ENCODE measurements at places on chromosomes 7 and 10.
A peak's percentile ranks its signal among the peaks of the same experiment; 100 is the strongest.

GRCh38 chr10:49662169-49662830 lies 17.2 kb upstream of the C10orf53 start:
- DNase-seq, result no peak

- DNase-seq, result no peak
Measured at GRCh38 chr10:47012214-47012613, 101.0 kb downstream of the PTPN20 start.

DNA sequence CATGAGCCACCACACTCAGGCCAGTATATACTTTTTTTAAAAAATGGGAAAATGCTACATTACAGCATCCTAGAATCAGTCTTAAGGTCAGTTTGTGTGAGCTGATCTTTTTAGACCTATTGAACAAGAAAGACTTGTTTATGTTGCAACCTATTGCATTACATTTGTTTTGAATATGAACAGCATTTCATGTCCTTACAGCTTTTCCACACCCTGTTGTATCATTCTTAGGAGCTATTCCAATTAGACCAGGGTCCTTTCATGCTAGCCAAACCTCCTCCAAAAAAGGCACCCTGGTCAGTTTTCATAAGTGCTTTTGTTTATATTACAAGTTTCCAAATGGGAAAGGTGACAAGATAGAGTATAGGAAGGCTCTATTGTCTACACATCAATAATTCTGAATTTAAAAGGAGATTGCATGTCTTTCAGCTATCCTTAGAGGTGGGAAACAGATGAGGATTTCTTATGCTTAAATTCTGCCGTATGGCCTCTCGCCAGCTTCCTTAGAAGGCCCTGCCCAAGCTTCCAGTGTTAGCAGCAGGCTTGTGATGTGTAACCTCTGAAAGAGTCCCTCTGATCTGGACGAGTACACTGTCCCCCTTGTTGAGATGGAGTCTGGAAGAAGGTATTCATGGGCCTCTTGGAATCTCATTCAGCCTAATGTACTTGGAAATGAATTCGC lies 171.9 kb downstream of the OTUD1 start:
- DNase-seq, result no peak

DNA sequence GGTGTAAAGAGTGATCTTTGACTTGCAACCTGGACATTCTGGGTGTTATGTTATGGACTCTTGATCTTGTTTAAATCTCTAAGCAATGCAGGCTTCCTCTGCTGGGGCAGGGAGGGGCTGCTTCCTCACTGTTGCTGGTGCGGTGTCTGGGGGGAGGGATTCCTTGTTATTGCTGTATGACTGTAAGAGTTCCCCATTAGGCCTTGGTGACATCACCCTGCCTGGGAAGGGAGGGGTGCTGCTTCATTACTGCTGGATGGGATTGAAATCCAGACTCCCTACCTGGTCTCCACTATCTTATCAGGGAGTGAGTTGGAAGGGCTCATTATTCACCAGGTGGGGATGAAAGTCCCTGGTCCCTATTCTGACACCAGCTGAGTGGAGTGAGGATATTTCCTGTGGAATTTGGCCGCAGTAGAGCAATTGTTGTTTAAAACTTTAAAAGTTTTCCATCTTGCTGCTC lies 8.8 kb downstream of the OGDH start:
- no peak for DNase-seq

DNA sequence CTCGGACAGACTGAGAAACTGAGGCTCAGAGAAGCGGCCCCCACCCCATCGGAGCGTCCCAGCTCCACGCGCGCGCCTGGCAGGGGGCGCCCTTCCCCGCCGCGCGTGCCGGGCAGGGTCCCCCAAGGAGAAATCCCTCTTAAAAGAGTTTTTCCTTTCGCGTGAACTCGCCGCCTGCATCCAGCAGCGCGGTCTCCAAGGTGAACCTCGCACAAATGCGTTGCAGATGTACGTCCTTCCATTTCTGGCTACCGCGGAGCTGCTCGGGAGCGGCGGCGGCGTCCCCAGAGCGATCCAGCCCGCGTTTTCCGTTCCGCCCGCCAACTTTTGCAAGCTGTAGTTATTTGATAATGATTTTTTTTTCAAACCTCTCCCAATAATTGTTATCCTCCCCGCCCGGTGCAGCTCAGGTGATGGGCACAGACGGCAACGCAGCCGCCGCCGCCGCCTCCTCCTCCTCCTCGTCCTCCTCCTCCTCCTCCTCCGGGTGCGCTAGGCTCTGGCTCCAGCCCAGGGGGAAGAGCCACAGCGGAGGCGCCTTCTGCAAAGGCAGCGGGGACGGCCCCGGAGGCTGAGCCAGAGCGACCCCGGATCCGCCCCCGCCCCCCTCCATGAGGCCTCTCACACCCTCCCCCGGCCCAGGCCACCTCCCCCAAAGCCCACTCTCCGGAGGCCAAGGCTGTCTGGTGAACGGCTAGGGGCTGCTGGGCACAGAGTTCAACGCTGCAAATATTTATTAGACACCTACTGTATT lies 74.0 kb upstream of the CUX1 start:
- peak; percentile 66 for DNase-seq

DNA sequence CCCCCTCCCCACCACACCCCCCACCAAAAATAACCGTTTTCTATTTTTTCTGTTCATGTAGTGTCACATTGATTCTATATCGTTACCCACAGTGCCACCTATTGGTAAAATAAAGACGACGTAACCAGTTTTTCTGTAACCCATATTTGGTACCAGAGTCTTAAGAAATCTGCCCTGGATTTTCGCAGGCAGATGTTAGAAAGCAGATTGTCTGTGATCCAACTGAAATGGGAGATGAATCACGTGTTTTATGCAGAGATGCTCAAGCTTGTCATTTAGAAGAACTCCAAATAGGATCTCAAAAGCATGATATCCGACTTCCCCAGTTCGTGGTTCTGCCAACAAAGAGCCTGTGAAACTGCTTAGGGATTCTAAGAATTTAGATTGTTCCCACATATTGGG lies 261.1 kb upstream of the CSTF2T start:
- DNase-seq, result peak; percentile 88

DNA sequence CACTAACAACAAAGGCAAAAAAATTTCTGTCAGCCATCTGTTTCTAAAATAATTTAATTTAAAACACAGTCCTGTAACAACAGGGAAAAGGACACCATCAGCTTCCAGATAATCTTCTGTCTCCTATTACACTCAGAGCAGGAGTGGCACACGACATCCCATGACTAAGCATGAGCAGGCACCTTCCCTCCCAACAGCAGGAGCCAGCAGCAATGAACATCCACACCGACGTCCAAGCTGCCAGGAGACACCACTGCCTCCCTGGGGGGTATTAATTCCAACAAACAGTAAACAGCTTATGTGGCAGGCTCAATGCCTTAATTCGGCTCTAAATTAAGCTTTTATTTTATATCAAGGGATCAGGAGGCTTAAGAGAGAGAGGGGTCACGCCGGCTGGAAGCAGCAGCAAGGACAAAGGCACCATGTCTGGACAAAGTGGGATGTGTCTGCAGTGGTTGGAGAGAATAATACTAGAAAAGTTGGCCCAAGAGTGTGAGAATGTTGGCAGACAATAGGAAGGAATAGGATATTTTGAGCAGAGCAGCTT lies 45.7 kb downstream of the KIAA1549 start:
- DNase-seq, result peak; percentile 84

DNA sequence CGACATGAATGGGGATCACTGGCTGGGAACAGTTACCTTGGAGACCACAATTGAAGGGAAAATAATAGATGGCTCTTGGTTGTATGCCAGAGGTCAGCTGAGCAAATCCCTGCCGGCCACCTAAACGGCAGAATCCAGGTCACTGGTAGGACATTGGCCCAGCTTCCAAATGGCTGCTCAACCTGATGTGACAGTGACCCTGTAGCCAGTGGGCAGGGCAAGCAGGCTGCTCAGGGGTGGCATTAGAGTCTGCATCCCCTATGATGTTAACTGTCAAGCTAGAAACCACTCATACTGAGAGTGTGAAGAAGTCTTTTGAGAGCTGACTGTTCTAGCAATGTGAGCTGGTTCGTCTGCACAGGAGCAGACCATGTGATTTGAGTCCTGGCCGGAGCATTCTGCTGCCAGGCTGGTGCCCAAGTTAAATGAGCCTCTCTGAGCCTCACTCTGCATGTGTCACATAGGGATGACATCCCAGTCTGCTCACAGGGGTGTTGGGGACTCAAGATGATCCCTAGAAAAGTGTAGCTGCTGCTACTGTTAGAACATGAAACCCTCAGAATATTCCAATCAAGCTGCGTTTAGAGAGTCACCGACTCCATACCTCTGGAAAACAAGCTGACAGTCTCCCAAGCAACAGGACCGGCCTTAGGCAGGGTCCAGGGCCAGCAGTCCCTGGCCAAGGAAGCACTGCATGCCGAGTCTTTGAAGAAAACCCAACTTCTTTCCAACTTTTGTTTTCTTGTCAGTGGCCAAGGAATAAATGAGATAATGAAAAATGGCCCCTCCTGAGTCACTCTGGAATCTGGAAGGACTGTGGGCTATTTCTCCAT lies 69.7 kb downstream of the VWA2 start:
- DNase-seq, result peak; percentile 47

DNA sequence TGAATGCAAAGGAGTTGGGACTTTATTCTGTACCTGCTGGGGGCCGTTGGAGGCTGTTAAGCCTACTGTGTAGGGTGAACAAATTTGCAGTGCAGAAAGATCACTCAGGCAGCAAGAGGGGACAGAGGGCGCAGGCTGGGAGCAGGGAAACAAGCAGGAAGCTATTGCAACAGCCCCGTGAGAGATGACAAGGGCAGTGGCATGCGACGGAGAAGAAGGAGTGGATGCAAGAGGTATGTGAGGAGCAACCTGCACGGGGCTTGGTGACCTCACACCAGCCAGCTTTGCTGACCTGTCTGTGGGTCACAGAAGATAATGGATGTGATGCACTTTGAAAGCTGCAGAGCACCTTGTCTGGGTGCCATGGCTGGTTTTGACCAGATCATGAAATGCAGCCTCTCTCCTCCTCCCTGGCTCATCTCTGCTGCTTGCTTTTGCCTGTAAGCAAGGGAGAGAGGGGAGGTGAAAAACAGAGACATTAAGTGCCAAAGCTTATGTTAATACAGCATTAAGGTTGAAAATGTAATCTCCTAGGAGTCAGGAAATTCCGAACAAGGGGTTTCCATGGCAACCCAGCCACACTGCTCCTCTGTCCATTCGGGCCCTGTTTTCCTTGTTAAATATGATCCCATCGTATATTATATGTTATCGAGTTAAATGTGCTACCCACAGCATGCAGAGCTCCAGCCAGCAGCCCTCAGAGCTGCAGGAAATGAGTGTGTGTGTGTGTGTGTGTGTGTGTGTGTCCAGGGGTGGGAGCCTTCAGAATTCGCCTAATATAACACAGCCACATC lies 314.3 kb upstream of the ZMIZ1 start:
- peak; percentile 66 for DNase-seq

GRCh38 chr7:5296611-5297226 lies 14.0 kb downstream of the SLC29A4 start:
- DNase-seq, result no peak

- DNase-seq, result no peak
Measured at GRCh38 chr10:118047157-118047719, 497 bp upstream of the RAB11FIP2 start.

DNA sequence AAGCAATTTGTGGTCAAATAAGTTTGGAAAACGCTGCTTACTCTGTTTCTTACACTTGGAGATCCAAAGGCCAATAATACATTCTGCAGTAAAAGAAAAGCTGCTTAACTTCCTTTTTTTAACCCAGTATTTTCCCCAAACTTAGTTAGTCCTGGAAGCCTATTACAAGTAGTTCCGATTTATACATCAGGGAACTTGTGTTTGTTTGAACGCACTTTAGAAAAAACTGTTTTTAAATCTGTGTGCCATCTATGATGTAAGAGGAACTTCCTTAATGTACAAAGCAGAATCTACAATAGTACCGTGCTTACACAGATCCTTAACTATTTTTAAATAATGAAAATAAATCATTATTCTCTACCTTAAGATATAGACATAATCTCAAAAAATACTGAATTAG lies 23.0 kb downstream of the SFR1 start:
- no peak for DNase-seq

DNA sequence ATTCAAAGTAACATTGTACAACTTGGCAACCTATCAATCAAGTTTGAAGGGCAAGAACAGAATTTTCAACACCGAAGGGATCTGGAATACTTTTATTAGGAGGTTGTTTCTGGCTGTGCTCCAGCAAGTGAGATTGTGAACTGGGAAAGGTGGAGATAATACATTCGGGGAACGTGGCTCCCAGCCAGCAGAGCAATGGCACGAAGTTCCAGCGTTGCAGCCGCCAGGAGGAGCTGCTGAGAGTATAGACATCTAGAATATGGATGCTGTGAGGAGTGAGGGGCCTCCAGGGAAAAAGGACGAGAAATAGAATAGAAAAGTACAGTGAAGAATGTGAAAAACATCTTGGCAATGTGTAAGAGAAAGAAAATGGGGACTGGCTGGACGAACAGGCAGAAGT lies 69.5 kb downstream of the TCERG1L start:
- DNase-seq, result no peak

GRCh38 chr7:26992670-26993069 lies 103.1 kb downstream of the HOXA1 start:
- no peak for DNase-seq

DNA sequence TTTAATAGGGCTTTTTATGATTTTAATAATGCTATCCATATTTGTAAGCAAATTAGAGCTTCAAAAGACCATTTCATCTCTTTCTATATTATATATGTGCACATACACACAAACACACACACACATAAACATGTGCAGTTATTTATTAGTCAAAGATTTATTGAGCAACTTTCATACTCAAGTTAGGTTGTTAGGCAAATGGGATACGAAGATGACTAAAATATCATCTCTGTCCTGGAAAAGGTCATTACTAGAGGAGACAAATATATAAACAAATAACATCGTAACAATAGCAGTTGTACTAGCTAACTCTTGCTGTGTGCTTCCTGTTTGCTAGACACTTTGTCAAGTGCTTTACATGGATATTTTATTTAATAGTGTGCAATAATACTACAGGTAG lies 307.9 kb downstream of the SNX13 start:
- no peak for DNase-seq

- no peak for DNase-seq
Measured at GRCh38 chr10:132606536-132607316, 69.1 kb downstream of the INPP5A start.

Data from AG10803 (cell line).